ENCODE measurements at places on chromosomes 2 and 18.

DNA sequence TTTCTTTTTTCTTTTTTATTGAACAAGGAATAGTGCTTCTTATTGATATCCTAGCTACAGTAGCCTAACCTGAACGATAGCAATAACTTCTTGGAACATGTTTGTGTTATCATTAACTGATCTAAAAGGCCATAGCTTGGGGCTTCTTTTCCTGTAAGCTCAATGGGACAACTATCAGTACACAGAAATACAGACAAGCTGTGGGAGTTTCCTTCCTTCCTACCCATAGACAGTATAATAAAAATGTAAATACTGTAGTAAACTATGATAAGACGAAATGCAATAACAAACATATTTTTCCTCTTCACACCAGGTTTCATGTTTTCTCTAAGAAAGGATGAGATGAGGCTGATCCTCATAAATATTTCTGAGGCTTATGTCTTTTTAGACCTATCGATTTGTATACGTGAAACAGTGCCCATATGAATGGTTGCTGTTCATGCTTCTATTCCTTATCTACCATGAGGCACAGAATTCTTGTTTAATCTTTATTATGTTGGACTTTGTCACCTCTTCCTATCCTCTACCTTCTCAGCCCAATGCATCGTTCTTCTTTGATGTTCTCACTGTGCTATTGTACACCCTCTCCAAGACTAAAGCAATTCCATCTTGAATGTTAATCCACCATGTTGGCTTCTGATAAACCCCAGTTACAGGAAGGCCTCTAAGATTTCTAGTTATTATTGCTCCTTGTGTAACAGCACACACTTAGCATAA, 361.4 kb downstream of the DCC start:
- no peak for DNase-seq

DNA sequence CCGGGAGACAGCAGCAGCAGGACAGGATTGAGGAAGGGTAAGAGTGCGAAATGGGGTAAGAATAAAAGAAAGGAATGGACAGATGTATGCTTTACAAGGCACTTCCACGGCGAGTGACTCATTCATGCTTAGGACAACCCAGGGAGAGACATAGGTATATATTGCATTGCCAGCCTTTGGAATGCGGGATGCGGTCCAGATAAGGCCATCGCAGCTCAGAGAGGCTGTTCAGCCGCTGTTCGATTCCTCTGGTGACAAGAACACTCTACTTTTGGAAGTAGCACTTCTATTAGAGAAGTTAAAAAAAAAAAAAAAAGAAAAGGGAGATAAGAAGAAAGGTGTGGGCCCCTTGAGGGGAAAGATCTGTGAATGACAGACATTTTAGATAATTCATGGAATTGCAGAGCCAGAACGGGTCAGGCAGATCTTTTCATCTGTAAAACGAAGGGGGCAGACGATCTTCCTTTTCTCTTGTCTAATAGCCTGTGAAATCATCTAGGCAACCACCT, 819 bp upstream of the NCOA1 start:
- no peak for DNase-seq

DNA sequence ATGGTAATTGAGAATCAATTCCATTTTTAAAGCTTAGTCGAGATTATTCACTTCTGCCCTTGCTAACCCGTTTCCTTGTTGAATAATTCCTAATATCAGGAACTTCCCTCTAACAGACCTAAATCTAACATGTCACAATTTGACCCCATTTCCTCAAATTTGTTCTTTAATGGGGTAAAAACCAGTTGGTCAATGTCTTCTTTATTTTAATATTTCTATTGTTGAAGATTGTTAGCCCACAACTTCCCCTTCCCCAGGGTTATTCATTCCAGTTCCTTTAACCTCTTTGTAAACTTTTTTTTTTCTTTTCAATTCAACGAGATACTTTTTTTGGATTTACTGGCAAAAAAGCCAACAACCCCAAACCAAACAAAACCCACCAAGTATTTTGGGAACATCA, 7.3 kb downstream of the TNFRSF11A start:
- DNase-seq, result no peak

GRCh38 chr2:10452312-10452711, 4.2 kb upstream of the ODC1 start:
- no peak for DNase-seq

- no peak for DNase-seq
These were observed 9.5 kb upstream of the INSIG2 start for GRCh38 chr2:118078734-118079133.

DNA sequence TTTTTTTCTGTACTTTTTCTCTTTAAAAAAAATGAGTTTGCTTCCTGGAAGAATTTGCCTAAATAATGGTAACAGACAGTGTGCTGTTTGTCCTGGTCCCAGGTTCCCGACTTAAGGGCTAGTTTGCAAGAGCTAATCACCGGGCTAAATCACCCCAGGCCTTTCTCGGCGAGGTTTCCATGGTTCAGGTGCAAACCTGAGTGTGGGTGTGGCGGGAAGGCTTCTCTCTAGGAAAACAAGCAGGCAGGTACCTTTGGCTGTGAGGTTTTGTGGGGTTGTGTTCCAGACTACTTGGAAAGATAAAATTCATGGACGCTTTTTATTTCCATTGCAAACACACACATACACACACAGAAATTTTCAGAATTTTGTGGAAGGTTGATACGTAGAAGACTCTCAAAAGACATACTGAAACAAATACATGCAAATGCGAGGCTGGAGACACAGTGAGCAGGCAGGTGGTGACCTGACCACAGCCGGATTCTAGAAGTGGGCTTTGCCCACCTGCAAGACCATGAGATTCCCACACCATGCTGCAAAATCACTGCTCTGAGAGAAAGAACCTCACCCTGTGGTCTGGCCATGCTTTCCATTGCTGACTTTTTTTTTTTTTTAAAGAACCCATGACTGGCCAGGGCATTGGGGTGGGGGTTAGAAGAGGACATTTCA, 815 bp downstream of the CNDP1 start:
- DNase-seq, result no peak

- DNase-seq, result no peak
These were observed 506.5 kb upstream of the TNP1 start for GRCh38 chr2:217366266-217366895.

DNA sequence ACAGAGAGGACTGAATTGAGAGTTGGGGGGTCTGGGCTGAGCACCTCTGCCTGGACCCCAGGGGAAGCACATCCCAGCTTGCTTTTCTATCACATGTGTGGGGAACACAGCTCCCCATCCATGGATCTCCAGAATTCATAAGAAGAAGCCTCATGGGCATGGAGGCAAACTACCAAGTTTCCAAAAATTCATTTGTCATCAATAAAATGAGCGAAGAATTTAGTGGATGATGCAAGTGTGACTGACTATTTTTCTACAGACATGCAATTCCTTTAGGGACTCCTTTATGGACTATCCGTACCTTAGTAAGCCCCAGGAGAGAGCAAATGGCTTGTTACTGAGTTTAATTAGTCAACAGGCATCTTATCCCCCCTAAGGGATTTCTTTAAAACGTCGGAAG, 33.1 kb downstream of the ACKR3 start:
- no peak for DNase-seq

- no peak for DNase-seq
These were observed 54.8 kb downstream of the ZNF407 start for GRCh38 chr18:74652392-74652988.

DNA sequence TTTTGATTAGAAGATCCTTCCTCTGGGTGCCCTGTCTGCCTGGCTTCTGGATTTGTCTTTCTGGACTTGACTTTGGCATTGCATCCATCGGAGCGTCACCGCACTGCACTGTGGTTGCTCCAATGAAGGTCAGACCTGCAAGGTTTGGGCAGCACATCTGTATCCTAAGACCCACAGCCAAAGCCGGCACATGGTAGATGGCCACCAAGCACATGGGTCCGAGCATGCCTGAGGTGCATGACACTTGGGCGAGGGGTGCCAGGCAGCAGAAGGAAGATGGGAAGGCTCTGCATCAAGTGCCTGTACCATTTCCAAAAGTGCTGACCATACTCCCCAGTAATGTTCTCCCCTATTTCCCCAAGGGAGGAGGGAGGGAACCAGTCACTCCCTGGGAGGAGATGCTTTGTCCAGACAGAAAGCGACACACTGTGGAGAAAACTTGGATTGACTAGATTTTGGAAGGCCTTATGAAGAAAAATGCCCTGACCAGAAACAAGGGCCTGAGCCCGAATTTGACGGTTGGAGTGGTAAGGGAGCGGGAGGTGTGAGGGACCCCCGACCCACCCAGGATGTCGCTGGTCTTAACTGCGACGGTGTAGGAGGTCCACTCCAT, 149.9 kb downstream of the LOXHD1 start:
- DNase-seq, result no peak

GRCh38 chr2:238644095-238645081, 203.5 kb upstream of the TWIST2 start:
- DNase-seq, result no peak

- DNase-seq, result no peak
These were observed 382.3 kb upstream of the CRIM1 start for GRCh38 chr2:35973132-35973736.

- no peak for DNase-seq
These were observed 1.1 kb downstream of the HNRNPLL start for GRCh38 chr2:38601463-38602135.

DNA sequence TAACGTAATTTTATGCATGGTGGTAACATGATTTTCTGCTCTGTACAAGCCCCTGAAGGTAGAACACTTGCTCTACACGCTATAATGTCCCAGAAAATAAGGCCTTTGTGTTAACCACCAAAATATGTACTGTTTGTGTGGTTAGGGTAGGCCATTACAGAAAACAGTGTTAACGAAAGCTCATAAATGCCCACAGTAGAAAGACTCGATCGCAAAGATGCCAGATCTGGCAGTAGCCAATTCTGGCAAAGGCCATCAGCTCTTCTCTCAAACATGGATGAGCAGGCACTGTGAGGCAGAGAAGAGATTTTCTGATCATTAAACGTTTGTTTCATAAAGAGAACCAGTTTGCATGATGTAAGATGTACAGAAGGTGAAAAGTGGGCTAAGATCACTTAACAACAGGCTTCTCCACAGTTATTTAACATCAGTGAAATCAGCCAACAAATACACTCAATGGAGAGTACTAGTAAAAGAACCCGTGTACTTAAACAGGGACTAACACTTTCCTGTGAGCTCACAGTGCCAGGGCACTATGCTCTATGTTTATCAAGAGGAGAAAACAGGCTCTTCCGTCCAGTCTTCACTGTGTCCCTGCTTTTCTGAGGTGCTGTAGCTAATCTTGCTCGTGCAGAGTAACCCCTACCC, 80.3 kb downstream of the SPRED2 start:
- no peak for DNase-seq

DNA sequence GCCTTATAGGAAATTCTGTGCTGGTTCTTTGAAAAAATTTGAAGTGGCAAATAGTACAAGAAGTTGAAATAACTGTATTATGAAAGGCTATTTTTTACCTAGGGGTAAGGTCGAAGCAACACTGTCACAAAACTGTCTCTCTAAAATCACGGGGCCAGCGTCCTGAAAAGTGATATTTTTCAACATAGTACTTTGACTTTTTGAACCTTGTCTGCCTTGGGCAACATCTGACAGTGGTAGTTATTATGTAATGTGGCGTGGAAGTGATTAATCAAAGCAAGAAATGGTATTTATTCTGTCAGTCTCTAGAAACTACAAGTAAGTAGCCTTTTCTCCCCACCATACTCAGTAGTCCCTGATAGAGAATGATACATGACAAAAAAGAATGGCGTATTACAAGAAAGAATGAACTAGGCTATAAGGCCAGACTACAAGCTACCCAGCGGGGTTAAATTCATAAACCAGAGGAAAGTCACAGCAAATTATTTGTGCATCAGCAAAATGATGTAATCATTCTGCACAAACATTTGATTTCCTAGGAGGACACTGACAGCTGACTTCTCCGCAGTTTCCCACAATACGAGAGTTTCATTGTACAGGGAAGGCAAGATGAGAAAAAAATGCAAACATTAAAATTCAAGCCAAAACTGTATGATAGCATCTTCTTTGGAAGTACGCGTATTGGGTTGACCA, 9.8 kb downstream of the GEN1 start:
- DNase-seq, result no peak

DNA sequence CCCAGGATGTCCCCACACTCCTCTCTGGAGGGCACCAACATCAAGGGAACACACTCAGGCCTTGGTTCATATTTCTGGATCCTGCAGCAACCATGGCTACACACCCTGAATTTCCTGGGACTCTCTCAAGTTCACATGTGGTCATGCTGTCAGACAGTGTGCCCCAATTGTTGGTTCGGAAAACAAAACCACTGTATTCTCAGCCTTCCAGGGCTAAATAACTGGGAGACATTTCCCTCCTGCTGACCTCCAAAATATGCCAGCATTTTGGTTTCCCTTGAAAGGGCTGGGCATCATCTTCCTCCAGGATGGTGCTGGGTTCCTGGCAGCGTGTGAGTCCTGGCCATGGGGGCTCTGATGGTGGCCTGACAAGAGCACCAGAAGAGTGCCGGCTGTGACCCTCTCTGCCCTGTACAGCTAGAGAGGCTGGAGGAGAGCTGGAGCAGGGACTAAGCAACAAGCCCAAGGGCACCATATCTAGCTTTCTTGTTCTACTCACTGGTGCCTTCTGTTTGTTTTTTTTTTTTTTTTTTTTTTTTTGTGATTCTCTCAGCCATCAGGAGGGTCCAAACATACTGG, 37.5 kb upstream of the WIPF1 start:
- DNase-seq, result no peak

- DNase-seq, result no peak
These were observed 1.2 kb downstream of the SERTAD2 start for GRCh38 chr2:64652231-64653108.

GRCh38 chr2:239477591-239477990, 76.8 kb upstream of the HDAC4 start:
- no peak for DNase-seq

DNA sequence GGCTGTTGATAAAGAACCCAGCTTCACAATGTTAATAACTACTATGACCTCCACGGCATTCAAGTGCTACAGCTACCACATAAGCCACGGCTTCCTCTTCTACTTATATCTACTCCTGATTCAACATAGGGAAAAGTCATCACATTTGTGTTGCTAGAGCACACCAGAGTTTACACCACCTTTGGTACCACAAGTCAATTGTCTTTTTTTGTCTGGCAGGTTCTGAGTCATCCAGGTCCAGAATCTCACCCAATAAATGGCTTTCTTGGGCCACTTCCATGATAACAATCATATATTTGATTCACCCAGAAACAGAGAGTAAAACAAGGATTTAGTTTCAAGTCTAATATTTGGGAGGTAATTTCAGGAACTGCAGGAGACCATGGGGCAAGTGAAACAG, 480.2 kb downstream of the TMX3 start:
- no peak for DNase-seq

- no peak for DNase-seq
These were observed 85.6 kb downstream of the DOCK10 start for GRCh38 chr2:224956706-224957105.

DNA sequence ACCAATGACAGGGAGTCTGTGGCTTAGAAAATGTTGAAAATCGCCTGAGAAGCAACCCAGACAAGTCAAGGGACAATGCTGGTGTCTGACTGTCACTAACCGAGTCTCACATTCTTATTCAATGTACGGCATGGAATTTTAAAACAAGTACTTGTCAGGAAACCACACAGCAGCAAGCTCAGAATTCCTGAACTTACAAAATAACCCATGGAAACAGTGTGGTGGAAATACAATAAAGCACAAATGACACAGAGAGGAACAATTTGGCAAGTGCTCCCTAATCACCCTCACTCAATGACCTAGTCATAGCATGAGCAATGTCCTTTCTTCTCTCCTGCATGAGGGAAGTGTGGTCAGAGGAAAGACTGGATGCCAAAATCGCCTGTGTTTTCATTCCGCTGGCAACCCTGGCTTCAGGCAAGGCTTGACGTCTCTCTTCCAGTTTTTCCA, 154.0 kb downstream of the SATB2 start:
- DNase-seq, result no peak

Data from activated naive CD8-positive, alpha-beta T cell treated with anti-CD3 and anti-CD28 coated beads, Interleukin-2, amount 50 U/mL, for 16 hours (primary cell).